ENCODE measurements at places on chromosomes 1 and 21.

DNA sequence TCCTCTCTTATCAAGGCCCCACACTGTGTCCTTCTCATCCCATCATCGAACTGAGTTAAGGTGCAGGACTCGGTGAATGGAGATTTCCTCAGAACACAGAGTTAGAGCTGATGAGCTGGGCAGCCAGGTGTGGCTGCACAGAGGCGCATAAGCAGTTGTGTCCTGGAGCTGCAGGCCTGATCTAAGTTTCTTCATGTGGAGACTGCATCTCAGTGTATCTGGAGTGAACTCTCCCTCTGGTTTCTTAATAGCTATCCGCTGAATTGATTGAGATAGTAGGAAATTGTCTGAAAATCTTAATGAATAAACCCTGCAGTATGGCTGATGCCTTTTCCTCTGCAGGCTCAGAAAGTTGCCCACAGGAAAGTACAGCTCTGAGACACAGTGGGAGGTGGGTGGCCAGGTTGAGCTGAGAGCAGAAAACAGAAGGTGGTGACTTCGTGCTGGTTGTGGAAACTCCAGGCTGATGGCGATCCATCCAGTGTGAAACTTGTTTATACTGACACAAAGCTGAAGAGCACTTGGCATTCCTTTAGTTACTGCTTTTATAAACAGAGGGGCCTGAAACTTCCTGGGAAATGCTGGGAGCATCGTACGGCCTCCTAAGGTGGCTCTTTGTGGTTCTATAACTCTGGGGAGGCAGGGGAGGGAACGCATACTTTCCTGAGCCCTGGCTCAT lies 67.4 kb upstream of the F3 start:
- DNase-seq = no peak

- no peak for DNase-seq
Observed at GRCh38 chr1:47374501-47374900, 40.9 kb downstream of the CMPK1 start.

DNA sequence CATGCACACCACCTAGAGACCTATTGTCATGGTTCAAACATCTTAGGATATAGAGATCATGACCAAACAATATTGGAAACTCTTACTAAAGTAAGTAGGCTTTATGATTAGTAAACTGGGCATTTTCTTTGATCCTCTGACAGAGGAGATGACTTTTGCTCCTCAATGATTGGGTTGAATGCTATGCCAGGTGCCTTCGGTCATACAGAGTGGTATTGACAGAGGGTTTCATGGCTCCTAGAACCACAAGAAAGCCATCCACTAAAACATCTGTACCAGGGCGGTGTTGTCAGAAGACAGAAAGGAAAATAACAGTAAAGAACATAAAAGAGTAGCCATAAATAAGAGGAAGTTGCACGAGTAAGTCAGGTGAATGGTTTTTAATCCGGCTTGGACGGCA lies 20.8 kb upstream of the SAMSN1 start:
- no peak for DNase-seq

DNA sequence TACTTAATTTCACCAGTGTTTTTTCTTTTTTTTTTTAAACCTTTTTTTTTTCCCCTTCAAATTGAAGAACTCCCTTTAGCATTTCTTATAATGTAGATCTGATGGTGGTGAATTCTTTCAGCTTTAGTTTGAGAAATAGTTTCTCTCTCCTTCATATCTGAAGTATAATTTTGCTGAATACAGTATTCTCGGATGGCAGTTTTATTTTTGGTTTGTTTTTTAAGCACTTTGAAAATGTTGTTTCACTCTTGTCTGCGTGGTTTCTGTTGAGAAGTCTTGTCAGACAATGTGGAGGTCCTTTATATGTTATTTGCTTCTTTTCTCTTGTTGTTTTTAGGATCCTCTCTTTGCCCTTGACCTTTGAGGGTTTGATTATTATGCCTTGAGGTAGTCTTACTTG lies 135.1 kb downstream of the RPS6KC1 start:
- DNase-seq = no peak

DNA sequence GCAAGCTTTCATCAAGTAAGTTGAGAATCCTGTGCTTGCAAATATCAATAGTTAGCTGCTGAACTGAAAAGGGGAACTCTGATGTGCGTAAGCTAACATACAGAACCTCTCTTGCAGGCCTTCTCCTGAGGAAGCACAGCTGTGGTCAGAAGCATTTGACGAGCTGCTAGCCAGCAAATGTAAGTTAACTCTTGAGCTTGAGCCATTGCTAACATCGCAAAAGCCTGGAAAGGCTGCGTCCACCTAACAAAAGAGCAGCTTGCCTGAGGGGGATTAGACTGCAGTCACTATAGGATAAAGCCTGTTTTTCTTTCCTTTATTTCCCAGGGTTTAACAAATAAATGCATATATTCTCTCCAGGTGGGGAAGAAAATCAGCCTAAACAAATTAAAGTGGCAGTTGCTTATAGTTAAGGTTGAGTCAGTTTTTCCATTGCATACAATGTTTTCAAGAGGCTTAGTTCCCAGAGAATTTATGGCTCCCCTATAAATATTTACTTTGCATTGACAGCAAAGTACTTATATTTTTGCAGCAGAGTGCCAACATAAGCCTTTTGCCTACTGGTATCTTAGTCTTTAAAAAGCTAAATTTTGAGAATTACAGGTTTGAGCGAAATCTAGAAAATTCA lies 1.5 kb downstream of the RGS2 start:
- no peak for DNase-seq

DNA sequence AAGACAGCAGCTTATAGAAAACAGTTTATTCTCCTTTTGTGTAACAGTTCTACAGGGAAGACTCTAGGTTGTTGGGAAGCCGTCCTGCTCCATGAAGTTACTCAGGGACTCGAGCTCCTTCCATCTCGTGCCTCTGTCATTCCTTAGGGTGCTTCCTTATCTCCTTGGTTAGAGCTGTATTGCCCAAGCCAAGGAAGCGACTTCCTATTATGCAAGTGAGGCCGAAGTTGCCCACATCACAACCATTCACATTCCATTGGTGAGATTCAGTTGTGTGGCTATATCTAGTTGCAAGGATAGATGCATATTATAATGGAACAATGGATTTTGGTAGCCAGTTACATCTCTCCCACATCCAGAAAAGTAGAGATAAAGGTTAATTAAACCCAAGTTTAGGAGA lies 9.0 kb downstream of the GSTM5 start:
- no peak for DNase-seq

- no peak for DNase-seq
Observed at GRCh38 chr1:30906631-30907441, 1.7 kb downstream of the SDC3 start.

DNA sequence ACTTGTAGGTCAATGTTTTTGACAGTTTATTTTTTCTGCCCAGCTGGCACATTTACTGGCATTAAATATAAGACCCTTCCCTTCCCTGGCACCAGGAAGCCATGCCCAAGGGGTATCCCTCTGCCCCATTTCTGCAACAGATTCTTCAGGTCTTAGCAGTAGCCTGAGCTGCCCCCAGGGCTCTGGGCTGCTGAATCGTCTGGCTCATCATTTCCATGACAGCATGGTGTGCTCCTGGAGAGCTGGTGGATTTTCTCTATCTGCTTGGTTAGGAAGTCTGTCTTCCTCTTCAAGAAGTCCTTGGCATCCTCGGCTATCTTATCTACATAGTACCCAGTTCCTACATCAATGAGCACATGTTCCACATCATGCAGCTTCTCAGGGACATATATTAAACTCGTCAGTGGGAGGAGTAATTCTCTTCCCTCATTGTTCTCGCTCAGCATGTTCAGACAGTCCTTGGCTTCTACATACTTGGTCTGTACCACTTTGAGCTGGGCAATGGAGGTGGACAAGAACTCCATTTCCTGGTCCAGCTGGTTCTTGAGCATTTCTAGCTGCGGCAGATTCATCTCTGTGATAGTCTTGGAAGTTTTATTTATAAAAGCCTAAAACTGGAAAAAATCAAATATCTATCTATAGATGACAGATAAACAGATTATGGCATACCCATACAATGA lies 23.5 kb downstream of the MIA3 start:
- DNase-seq = peak; percentile 13

- no peak for DNase-seq
Observed at GRCh38 chr21:33021667-33022066, 4.1 kb upstream of the OLIG2 start.

DNA sequence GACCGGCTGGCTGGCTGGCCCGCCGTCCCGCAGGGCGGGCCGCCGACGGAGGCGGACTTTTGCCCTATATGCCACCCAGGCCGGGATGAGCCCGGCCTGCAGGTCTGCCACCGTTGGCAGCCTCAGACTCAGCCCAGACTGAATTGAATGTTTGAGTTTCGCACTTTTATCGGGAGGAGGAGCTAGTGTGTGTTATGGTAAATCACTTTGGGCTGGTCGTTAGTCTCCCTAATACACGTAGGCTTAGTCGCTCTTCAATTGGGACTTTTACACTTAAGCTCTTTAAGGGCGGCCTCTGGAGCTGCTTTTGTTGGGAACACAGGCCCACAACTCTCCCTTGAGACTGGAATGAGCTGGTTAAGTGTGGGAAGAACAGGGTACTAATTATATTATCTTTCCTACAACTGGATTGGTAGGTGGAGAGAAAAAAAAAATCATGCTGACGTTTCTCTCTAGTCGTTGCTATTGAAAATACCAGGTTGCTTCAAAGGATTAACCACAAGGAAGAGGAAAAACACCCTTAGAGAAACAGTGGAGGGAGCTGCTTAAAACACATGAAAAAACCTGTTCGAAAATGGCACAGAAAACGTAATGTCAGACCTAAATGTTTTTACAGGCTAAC lies 1.4 kb upstream of the IRF2BP2 start:
- peak; percentile 91 for DNase-seq
